ENCODE measurements at places on chromosomes 6 and 20.

DNA sequence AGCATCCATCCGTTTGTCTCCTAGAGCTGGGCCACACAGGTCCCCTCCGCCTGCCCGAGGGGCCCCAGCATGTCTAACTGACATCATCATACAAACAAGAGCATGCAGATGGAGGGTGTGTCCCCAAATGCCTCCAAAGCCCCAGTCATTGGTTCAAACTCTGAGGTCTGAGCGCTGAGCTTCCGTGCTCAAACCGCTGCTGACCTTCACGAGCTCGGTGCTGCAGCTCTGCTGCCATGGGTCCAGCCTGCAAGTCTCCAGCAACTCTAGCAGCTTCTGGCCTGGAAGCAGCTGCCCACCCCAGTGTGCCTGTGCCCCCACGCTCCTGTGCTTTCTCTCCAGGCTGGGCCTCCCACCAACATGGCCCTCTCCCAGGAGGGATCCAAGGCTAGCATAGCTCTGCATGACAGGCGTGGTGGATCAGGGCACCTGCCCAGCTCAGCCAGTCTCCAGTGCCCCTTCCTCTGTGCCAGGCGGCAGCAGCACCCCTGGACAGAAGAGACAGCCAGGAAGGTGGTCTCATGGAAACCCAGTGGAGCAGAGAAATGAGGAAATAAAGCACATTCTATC lies 131.6 kb upstream of the PMEPA1 start:
- DNase-seq: no peak

- DNase-seq: no peak
These were observed 12.9 kb downstream of the VEGFA start for GRCh38 chr6:43782764-43783513.

- DNase-seq: peak; percentile 86
These were observed 72.4 kb downstream of the FGD2 start for GRCh38 chr6:37077905-37078296.

GRCh38 chr6:29750709-29751108 lies 27.5 kb downstream of the HLA-F start:
- DNase-seq: no peak

DNA sequence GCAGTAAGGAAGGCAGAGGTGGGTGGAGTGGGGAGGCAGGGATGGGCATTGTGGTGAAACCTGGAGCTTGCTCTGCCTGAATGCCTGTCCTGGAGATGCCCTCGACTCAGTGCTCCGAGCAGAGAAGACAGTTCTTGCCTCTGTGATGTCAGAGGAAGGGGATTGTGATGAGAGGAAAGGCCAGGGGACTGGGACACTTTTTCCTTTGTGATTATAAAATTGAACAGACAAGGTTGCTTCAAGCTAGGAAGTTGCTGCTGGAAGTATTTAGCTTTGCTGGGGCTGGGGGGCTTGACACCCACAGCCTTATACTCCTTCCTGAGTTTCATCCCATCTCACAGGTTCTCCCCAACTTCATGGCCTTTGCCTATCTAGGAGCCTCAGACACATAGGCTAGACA lies at the start of gene SIRPD:
Gene SIRPD, minus strand, starts transcription at position 101 of the 400 bp plus-strand sequence. Its CDS starts 52 bp downstream, at position 49.
- no peak for DNase-seq

DNA sequence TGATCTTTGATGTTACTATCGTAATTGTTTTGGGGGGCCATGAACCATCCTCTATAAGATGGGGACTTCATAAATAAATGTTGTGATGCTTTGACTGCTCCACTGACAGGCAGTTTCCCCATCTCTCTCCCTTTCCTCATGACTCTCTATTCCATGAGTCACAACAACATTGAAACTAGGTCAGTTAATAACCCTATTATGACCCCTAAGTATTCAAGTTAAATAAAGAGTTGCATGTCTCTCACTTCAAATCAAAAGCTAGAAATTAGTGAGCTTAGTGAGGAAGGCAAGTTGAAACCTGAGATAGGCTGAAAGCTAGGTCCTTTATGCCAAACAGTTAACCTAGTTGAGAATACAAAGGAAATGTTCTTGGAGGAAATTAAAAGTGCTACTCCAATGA lies 491.0 kb downstream of the HAO1 start:
- no peak for DNase-seq
